Fibroblast of gingiva (primary cell): ENCODE measurements at places on chromosomes 3 and 15.
A peak's percentile ranks its signal among the peaks of the same experiment; 100 is the strongest.

DNA sequence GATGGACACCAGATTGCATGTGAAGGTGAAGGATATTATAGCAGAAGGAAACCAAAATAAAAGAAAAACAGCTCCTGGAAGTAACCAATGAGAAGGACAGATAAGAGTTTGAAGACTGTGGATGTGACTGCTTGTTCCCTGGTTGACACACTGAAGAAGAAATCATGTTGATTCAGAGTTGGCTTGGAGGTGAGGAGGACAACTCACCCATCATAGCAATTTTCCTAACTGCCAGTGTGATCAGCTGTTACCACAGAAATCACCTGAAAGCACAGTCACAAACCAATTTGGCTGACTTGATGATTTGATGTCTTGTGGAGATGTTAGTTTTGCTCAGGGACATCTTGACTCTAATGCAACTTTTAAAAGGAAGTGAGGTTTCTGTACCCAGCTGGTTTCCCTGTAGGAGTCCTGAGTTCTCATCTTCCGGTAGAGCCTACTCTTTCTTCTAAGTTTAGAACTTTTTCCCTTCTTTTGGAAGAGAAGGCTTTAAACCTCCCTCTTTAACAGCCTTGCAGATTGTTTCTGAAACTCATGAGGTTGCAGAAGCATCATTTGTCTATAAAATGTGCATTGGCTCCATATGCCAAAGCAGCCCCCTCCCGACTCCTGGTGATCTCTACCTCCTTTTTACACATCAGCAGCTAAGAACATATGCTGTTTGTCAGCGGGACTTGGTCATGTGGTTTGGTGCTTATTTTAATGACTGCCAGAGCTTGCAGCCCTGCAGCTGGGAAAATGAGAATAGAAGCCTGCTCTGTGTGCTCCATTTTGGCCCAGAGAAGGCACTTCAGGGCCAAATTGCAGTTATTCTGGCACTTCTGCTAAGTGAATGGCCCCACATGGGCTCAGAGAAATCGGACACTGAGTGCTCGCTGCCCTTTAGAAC, 10.3 kb downstream of the ATG7 start:
- peak; percentile 62 for DNase-seq

- no peak for DNase-seq
Measured at GRCh38 chr3:40086890-40087883, 222.3 kb upstream of the EIF1B start.

GRCh38 chr15:38726187-38726586, 161.6 kb upstream of the RASGRP1 start:
- DNase-seq = no peak

DNA sequence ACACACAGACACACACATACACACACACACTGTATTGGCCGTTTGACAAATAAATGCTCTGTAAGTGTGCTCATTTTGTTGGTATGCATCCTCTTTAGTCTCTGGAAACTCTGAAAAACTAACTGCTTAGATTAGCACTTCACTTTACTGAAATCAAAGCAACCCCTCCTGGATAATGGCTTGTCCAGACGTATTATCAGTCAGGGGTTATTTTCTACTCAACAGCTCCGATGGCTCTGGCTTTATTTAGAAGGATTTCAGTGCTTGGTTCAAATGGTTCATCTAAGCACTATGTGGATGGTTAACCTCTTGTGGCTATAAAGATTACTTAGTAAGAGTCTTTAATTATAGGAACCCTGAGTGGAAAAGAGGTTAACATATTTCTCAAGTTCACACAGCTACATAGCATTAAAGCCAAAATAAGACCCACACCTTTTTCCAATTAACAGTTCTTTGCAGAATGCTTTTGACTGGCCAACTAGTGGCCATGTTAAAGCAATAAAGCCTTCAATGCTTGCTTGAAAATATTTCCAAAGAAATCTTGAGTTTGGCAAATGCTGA, 516.1 kb upstream of the NAALADL2 start:
- peak; percentile 74 for DNase-seq

GRCh38 chr15:36499412-36500389, 79.7 kb upstream of the CDIN1 start:
- DNase-seq = peak; percentile 52

DNA sequence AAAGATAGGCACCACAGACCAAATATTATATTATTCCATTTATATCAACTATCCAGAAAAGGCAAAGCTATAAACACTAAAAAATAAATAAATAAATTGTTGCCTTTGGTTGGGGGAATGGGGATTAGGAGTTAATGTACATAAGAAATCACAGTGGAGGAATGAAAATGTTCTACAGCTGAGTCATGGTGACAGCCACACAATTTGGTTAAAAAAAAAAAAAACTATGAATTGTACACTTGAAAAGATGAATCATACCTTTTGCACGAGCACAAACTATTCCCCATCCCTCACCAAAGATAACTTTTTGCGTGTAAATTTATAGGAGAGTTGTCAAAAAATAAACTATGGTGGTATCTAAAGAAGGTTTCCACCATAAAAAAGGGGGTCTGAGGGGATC, 103.2 kb downstream of the TBC1D5 start:
- peak; percentile 52 for DNase-seq

DNA sequence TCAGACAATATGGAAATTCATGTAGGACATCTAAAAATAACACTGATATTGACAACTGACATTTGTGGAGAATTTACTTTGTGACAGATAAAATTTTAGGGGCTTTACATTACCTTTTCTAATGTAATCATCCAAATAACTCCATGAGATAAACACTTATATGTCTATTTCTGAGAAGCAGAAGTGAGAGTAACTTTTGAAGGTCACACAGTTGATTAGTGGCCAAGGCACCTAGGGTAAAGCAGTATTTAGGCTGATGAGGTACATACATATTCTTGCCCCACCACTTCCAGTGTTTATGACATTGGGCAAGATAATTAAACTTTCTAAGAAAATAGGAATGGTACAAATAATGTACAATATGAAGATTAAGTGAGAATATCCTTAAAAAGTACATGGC, 248.4 kb downstream of the CPNE4 start:
- no peak for DNase-seq

DNA sequence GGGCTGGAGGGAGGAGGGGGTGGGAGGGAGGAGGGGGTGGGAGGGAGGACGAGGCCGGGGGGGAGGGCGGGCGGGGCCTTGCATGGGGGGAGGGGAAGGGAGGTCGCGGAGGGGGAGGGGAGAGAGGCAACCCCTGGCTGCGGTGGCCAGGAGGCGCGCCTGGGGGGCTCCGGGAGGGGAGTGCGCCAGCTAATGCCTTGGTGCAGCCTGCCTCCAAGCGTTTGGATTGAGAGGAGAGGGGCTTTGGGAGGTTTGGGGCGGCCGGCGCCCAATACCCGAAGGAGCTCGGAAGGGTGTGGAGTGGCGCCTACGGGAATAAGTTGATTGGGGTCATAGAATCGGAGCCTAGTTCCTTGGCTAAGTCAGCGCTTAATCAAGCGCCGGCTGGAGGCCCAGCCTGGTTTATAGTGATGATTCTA, 557 bp downstream of the TFG start:
- peak; percentile 38 for DNase-seq

GRCh38 chr15:66066481-66066880, 187.1 kb downstream of the MEGF11 start:
- no peak for DNase-seq

- DNase-seq = no peak
Measured at GRCh38 chr3:161221806-161222600, 892 bp downstream of the NMD3 start.

GRCh38 chr15:77412972-77413698, 6.8 kb downstream of the PEAK1 start:
- no peak for DNase-seq

DNA sequence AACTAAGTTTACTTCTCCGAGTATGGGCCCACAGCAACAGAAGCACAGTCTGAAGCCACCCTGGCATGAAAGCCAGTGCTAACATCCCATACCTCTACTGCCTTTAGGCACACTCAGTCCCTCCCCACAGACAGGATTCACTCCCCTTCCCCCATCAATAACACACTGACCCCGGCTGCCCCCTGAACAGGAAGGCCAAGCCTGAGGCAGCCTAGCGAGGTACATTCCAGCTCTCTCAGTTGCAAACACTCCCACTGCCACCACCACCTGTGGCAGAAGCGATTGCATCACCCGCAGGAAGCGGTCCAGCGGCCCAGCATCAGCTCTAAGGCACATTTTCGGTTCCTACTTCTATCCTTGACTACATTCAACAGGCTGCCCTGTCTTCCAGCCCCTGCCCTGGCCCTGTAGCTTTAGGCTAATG, 7.0 kb upstream of the BMF start:
- DNase-seq = no peak

DNA sequence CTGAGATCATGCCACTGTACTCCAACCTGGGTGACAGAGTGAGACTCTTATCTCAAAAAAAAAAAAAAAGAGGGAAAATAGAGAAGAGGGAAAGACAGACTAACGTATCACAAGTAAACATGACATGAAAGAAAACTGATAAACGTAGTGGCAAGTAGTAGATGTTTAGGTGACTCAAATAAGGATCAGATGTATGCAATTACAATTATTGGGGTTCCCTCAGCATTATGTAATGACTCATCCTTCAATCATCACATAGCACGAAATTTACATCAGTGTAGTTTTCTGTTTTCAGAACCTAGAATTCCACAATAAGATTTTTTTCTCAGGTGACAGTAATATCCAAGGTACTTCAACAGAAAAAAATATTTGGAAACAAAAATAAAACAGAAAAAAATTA, 46.6 kb downstream of the DPP8 start:
- no peak for DNase-seq

GRCh38 chr3:12107071-12107713, 51.5 kb downstream of the TIMP4 start:
- no peak for DNase-seq

GRCh38 chr3:12579456-12579855, 22.6 kb downstream of the MKRN2 start:
- no peak for DNase-seq

GRCh38 chr3:37523361-37523760, 338.3 kb upstream of the CTDSPL start:
- DNase-seq = no peak

GRCh38 chr3:9409981-9410854, 12.8 kb downstream of the SETD5 start:
- no peak for DNase-seq

- DNase-seq = no peak
Measured at GRCh38 chr3:36942638-36943248, 2.1 kb downstream of the TRANK1 start.

GRCh38 chr3:10994306-10994705, 1.8 kb downstream of the SLC6A1 start:
- no peak for DNase-seq

DNA sequence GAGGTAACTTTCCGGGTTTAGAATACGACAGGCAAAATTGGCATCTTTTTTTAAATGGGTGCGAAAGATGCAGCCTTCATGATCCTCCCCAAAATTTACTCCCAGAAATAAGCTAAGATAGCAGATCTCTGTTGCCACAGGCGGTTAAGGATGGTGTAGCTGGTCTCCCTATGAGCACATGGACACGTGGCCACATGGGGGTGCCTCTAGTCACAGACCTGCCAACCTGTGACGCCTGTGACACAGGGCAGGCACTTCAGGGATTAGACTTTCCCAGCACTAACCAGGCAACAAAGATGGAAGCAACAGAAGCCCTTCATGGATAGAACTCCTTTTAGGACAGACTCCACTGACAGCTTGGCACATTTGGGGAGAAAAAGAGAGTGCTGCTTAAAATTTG, 320.3 kb downstream of the THSD4 start:
- no peak for DNase-seq

DNA sequence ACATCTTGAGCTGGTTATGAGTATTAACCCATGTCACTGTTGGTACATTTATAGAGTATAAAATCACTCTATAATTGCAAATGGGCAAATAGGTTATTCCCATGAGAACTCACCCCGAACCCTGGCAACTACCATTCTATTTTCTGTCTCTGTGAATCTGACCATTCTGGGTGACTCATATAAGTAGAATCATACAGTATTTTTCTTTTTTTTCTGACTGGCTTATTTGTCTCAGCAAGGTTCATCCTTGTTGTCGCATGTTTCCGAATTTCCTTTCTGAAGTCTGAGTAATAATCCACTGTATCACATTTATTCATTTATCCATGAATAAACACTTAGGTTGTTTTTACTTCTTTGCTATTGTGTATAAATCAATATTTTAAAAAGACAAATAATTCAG, 59.9 kb upstream of the CHRM5 start:
- no peak for DNase-seq

DNA sequence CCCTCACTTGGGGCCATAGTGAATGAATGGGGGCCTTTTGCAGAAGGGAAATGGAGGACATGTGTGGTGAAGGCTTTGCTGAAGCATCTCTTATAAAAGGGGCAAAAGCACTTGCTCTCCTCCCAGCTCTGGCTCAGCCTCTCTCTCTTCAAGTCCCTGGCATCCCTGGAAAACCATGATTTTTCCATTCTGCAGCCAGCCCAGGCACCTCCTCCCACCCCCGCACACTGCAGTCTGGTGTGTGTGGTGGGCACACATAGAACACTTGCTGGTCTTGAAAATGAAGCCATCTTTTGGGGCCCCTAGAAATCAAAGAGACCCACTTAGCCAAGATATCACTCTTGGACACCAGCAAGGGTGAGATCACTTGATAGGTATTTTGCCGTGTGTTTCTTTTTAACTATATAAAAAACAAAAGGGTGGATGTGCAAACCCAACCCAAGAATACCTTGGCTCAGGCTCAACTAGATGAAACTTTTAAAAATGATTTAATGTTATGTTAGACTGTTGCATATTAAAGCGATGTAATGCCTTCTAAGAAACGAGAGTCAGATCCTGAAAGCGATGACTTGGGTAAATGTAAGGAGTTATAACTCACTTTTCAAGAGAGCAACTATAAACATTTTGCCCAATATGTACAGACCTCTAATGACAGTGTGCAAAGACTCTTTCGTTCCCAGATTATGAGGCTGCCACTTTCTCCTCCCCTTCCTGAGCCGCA, 16.4 kb upstream of the ALDH1A3 start:
- DNase-seq = peak; percentile 9

DNA sequence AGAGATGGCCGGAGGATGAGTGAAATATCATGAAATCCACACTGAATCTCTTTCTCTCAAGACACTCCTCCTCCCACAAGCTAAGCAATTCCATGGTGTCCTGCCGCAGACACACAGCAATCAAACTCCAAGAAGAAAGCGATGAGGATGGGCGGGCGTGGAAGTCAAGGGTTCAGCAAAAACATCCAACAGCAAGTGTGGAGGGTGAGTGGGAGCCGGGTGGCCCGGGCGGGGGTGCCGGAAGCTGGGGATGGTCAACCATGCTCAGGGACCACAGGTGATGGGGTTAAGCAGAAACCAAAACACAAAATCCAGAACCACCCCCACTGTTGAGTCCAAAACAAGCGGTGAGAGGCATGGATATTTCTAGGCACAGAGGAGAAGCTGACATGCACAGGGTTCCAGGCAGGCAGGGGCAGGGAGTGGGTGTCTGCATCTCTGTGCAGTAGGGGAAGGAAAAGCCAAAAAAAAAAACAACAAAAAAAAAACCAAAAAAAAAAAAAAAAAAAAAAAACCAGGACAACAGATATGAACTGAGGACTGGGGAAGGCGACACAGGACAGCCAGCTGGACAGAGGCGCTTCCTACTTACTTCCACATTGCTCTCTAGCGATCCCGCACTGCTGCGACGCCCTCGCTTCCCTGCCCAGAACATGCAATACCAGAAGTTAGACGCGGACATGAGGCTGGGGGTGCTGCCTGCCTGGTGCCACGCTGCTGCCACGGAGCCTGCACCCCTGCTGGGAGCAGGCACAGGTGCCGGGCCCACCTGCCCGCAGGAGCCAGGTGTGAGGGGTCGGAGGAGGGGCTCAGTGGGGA, 61.0 kb upstream of the RPL32 start:
- no peak for DNase-seq
